ENCODE measurements at places on chromosomes 6 and 20. TPM values are rescaled to one million over a fixed set of nuclear protein-coding genes. Genes with fewer than 3 reads are reported as not detected.
A peak's percentile ranks its signal among the peaks of the same experiment; 100 is the strongest.

The SLC18B1 gene
- 15.8 TPM for total RNA-seq

DNA sequence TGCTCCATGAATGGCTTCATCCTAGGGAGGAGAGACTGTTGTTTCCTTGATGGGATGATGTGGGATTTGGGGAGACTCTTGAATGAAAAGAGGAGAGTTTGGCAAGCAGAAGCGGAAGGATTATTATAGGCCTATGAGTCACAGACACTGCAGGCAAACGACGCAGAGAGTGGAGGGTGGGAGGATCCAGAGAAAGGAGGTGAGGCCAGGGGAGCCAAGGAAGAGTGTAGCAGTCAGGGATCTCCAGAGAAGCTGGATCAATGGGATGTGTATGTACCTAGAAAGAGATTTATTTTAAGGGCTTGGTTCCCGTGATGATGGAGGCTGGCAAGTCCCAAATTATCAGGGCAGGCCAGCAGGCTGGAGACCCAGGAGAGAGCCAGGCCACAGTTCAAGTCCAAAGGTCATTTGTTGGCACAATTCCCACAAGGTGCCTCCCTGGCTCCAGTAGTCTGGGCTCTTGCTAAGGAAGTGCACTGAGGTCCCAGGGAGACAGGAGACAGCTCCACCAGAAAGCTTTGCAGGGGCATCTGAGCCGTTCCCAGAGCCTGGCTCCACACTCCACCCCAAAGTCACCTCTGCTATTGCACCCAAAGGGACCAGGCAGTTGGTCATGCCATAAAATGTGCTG lies 76.0 kb downstream of the ADTRP start:
- DNase-seq, result no peak

DNA sequence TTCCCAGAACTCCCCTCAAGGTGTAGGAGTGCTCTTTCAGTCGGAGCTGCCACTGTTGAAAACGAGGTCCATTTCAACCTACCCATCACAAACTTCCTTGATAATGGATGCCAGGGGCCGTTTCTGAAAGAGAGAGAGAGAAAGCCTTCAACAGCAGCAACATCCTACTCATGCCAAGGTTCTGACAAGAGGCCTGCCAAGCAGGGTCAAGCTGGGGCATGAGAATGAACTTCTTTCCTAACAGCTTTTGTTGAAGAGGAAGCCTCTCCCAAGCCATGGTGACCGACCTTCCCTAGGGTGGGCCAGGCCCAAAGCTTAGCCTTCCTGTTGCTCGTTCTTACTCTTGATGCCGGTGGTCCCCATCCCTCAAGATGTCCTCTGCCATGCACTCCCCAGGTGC lies 12.4 kb downstream of the ELMO2 start:
- DNase-seq, result no peak

GRCh38 chr20:58981628-58982364 lies 740 bp downstream of the NELFCD start:
- peak; percentile 71 for DNase-seq

DNA sequence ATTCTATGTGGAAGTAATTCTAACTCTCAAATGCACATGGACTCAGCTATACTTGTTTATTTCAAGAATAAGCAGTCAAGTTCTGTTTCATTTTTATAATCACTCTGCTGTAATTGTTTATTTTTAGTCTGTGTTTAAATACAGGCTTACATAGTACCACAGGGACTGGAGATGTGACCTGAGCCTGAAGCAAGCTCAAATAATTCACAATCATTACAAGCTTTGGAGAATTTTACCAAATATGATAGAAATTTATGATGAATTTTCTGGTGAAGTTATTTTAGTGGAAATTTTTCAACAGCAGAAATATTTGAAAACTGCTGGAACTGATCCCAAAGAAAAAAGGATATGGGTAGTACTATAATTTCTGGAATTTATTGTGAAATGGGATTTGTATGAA lies 41.6 kb upstream of the DSE start:
- no peak for DNase-seq

DNA sequence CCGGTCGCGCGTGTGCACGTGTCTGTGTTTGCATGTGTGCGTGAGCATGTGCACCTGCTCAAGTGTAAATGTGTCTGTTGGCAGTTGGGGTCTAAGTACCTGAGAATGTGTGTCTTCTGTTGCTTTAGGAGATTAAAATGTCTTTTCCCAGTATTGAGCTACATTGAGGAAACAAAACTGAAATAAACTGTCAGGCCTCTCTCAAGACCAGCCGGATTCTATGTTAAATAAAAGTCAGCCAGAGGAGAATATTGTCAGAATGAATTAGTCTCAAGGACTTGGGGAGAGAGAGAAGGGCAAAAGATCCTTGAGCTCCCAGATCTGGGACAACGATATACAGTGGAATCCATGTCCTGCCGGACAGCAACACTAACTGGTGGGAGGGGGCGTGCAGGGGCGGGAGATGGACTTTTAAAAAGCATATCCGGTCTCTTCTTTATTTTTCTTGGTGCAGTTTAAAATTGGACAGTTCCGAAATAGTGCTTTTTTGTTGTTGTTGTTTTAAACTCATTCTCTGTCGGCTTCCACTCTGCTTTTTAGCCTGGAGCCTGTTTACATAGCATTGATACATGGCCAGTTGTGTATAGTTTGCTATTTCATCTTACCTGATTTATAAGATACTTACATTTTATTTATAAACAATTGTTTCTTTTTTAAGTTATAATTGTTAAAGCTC lies 3.3 kb upstream of the TBX18 start:
- no peak for DNase-seq

The SSR1 gene
- total RNA-seq, result 49.6 TPM

DNA sequence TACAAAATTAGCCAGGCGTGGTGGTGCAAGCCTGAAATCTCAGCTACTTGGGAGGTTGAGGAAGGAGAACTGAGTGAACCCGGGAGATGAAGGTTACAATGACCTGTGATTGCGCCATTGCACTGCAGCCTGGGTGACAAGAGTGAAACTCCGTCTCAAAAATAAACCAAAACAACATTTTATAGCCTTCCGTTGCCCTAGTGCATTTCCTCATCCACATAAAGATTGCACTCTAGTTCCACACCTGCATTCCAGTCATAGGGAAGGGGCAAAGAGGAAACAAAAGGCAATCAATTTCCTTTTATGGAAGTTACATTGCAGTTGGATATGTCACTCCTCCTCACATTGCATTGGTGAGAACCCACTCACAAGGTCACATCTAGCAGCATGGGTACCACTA lies 182.7 kb upstream of the ARG1 start:
- no peak for DNase-seq

The LBP gene
- total RNA-seq, result 0.33 TPM

The SIRPD gene
- total RNA-seq, result not detected

The CAGE1 gene
- 0.21 TPM for total RNA-seq

The PDYN gene
- total RNA-seq, result 0.15 TPM

The ZBP1 gene
- not detected for total RNA-seq

- peak; percentile 75 for DNase-seq
These were observed 84.5 kb upstream of the QKI start for GRCh38 chr6:163329991-163330390.

- DNase-seq, result no peak
These were observed 60.9 kb downstream of the MCHR2 start for GRCh38 chr6:99933129-99933528.

The RPS6KA2 gene
- total RNA-seq, result 12.7 TPM

GRCh38 chr6:133218852-133219251 lies 22.3 kb upstream of the EYA4 start:
- no peak for DNase-seq

The SCRT2 gene
- total RNA-seq, result 0.03 TPM

DNA sequence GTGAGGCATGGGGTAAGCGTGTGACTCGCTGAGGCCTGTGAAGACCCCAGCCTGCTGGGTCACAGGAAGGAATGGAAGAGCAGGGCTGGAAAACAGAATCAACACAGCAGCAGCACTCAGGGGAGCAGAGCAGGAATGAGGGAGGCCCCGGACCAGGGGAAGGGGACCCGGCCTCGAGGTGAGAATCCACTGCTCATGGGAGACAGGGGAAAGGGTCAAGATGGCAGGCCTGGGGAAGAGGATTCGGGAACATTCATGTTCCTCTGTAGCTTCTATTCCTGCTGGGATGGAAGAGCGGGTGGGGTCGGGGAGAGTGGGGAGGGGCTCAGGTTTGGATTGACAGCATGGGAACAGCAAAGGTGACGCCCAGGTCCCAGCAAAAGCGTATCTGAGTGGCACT lies 59.4 kb downstream of the NPEPL1 start:
- DNase-seq, result no peak

- no peak for DNase-seq
These were observed 13.9 kb downstream of the TMEM151B start for GRCh38 chr6:44284121-44284520.

All from H7 (cell line).